T-helper 2 cell treated with Interferon-gamma antibody and Interleukin-4, amounts not matched to agents 5 μg/mL and 100 μg/mL, for 36 hours (primary cell): ENCODE measurements at places on chromosomes 11 and 22.

DNA sequence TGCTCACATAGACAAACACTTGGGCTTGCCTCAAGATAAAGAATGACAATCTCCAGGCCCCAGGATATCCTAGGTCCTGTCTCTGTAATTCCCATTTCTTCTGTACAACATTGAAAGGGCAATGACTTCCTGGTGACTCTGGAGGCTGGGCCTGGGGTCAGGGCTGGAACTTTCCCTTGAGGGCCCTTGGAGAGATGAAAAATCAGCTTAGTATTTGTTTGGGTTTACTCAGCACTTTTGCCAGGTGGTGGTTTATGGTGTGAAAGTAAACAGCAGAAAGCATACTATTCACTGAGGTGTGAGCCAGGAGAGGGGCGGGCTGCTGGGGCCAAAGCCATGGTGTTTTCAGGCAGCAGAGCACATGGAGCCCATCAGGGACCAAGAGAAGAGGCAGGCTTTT is 214.7 kb upstream of the NARS2 start:
- DNase-seq = no peak

GRCh38 chr22:22488736-22489135 is 19.8 kb downstream of the ZNF280B start:
- DNase-seq = no peak

DNA sequence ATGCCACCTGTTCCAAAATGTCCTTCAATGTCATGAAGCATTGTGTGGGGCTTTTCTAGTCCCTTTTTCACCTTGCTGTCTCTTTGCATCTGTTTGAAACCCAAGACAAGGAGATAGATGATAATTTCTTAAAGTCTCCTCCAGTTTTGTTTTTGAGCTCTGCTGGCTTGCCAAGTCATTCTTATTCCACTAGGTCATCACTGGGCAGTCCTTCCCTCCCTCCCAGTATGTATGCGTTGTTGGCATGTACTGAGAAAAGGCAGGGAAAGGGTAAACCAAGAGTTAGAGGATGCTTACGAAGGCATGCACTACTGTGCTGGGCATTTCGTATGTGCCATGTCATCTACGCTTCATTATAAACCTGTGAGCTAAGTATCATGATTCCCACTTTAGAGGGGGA is 78.6 kb downstream of the PARVA start:
- DNase-seq = no peak

- no peak for DNase-seq
These were observed 55.2 kb downstream of the PDE3B start for GRCh38 chr11:14698771-14699170.

GRCh38 chr11:70603756-70604211 is 205.5 kb downstream of the CTTN start:
- no peak for DNase-seq

DNA sequence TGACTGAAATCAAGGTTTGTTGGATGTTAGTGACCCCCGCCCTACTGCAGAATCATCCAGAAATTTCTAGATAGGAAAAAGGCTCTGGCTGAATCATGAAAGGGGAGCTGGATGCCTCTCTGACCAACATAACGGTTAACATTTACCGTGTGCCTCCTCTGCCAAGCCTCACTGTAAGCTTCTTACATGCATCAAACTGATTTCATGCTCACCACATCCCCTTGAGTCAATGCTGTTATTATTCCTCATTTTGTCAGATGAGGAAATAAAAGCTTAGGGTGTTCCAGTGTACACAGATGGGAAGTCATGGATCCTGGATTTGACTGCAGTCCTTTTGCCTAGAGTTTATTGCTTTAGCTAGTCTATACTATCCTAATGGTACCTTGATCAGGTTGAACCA is 5.9 kb upstream of the HMOX1 start:
- DNase-seq = no peak

DNA sequence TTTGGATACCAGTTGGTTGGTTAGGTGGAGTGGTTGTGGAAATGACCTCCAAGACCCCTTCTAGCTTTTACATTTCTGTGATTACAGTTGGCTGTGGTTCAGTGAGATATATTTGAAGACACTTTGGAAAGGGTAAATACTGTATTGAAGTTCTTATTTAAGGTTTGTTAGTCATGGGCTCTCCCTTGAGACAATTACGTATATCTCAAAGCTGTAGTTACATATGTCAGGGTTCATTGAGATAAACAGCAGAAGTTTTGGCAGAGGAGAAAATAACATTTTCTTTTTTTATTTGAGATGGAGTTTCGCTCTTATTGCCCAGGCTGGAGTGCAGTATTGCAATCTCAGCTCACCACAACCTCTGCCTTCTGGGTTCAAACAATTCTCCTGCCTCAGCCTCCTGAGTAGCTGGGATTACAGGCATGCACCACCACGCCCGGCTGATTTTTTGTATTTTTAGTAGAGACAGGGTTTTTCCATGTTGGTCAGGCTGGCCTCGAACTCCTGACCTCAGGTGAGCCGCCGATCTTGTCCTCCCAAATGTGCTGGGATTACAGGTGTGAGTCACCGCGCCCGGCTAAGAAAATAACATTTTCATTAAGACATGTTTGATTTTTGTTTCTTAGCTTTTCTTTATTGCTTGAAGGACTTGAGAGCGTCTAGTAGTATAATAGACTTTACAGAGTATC is 1.9 kb downstream of the RNF121 start:
- DNase-seq = no peak

GRCh38 chr11:14237444-14237961 is 121.5 kb downstream of the RRAS2 start:
- no peak for DNase-seq

- peak; percentile 42 for DNase-seq
These were observed 1.4 kb upstream of the MAPK11 start for GRCh38 chr22:50271519-50271970.

DNA sequence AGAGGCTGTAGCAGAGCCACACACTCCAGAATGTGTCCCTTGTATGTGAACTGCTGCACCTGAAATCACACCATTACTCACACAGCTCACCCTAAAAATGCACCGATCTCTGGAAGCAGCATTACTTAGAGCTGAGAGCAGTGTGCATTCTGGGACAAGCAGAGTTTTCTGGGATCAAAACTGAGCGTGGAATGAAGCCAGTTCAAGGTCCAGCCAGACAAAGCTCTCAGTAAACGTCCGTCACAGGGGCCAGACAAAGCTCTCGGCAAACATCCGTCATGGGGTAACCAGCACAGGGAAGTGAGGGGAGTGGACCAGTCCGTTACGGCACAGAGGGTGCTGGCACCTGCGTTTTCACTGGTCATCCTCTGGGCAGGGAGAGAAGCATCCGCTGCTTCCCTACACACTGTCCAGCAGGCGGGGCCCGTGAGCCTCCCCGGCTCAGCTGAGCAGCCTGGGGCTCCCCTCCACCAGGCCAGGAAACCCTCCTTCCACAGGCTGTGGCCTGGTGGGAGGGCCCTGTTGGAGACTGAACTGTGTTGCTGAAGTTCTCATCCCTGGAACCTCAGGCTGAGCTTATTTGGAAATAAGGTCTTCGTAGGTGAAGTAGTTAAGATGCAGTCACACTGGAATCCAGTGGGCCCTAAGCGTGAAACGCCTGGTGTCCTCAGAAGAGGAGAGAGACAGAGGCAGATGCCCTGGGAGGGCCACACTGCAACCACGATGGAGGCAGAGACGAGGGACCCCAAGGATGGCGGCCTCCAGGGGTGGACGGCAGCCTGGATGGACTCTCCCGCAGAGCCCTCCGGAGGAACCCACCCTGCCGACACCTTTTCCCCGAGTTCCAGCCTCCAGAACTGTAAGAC is 883.9 kb downstream of the BRD1 start:
- no peak for DNase-seq

DNA sequence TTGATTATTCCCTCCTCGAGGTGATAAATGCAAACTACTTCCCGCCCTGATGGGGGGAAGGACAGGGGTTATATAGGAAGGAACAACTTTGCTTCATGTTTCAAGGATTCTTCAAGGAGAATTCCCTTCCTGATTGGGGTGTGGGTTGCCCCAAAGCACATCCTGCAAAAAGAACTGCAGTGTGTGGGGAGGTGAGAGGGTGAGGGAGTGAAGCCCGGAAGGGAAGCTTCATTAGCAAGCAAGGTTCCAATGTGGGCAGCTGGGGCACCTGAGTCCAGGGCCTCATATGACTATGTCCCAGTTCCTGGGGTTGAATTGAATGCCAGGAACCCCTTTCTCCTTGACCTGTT is 326.0 kb downstream of the MN1 start:
- DNase-seq = no peak

DNA sequence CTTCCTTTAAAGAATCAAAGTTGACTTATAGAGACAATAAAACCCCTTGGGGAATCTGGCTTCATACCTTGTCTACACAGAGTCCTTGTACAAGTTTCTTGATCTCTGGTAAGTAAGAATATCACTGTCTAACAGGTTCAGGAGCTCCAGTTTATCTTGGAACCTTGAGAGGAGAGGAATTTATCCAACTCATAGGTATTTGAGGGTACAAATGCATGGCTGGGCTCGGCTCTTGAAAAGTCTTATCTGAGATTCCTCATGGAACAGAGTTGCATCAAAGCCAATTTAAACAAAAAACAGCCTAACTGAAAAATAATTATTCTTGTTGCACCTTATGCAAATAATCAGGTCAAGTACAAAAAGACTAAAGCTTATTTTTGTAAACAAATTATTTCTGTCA is 33.4 kb downstream of the CARD18 start:
- no peak for DNase-seq
